ENCODE measurements at places on chromosomes 7 and 10.

- DNase-seq = peak; percentile 25
These were observed 43.1 kb upstream of the LBX1 start for GRCh38 chr10:101272229-101272868.

GRCh38 chr10:124231168-124232155 is 138.1 kb upstream of the CHST15 start:
- no peak for DNase-seq

- DNase-seq = no peak
These were observed 40.7 kb upstream of the SPDYE3 start for GRCh38 chr7:100266576-100267354.

- no peak for DNase-seq
These were observed 25.5 kb downstream of the ANLN start for GRCh38 chr7:36415144-36415543.

- DNase-seq = no peak
These were observed 272.3 kb upstream of the SEMA3C start for GRCh38 chr7:81190997-81191768.

DNA sequence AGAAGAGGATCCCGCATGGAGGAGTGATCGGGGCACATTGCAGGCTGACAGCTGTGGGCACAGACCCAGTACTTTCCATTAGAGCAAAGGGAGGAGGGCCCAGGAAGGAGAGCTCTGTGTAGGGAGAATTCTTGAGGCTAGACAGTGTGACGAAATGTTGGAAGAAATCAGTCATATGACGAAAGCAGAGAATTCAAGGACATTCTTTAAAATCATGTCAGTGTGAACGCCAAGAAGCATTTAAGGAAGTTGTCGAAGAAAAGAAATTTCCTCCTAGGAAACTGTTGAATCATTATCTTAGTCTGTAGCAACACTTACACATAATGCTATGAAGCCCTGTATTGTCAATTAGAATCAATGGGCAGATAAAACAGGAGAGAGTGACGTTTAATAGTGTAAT is 191.3 kb upstream of the ADARB2 start:
- DNase-seq = no peak

GRCh38 chr10:63169624-63170023 is 36.5 kb downstream of the NRBF2 start:
- no peak for DNase-seq

GRCh38 chr7:80529362-80529761 is 17.5 kb upstream of the GNAT3 start:
- DNase-seq = no peak

DNA sequence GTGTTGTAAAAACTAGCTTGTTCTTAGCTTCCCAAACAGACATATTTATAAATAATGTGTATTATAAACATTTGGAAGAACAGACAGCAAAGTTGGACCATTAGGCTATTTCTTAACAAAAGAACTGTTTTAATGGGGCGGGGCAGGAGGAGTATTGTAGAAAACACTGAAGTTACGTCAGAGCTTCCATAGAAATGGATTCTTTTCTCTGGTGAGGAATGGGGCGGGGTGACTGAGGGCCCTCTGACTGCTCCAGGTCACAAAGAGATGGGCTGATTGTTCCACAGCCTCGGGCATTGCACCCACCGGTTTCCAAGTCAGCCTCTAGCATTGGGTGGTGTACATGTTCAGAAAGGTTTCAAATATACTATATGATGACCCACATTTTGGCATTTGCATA is 36.8 kb upstream of the ADAM12 start:
- DNase-seq = no peak

GRCh38 chr7:13188236-13188805 is 500.9 kb downstream of the ARL4A start:
- DNase-seq = no peak

- DNase-seq = no peak
These were observed 169.3 kb downstream of the ADAM12 start for GRCh38 chr10:126218778-126219649.

DNA sequence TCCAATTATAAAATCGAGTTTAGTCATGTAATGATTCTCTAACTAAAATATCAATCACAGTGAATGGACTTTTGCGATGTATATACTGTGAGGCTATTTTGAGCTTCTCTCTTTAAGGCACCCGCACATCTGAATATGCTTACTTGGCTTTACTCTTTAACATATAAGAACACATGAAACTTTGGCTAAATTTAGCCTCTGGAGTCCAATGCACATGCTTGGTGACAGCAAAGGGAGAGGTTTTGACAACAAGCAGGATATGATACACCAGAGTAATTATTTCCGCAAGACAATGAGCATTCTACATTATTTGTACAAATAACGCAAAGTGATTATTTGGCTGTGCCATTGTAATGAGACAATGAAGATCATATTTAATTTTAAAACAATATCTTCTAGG is 72.4 kb downstream of the ARID5B start:
- DNase-seq = peak; percentile 12

- no peak for DNase-seq
These were observed 210.8 kb upstream of the CSTF2T start for GRCh38 chr10:51910189-51910588.

GRCh38 chr10:31912898-31913850 is 15.5 kb downstream of the ARHGAP12 start:
- no peak for DNase-seq

GRCh38 chr10:3197348-3198003 is 24.9 kb upstream of the PITRM1 start:
- DNase-seq = peak; percentile 61

Data from glomerular endothelial cell (primary cell).